ENCODE measurements at places on chromosomes 16 and 17.
A peak's percentile ranks its signal among the peaks of the same experiment; 100 is the strongest.

GRCh38 chr17:56815711-56816110 is 18.0 kb downstream of the C17orf67 start:
- DNase-seq, result no peak

DNA sequence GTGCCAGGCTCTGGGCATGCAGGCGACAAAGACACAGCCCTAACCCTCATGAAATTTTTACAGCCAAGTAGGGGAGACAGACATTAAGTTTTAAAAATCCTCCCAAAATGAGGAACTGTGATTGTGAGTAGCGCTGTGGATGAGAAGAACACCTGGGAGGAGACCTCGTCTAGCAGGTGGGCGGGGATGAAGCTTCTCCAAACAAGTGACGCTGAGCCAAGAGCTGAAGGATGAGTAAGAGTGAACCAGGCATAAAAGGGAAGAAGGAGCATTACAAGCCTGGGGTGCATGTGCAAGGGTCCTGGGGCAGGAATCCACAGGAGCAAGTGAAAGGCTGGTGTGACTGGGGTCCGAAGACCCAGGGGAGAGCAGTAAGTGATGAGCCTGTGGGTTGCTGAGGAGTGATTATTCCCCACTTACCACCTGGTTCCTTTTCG is 149.4 kb upstream of the HS3ST2 start:
- no peak for DNase-seq

- DNase-seq, result no peak
Measured at GRCh38 chr17:73156887-73157520, 7.8 kb upstream of the SSTR2 start.

DNA sequence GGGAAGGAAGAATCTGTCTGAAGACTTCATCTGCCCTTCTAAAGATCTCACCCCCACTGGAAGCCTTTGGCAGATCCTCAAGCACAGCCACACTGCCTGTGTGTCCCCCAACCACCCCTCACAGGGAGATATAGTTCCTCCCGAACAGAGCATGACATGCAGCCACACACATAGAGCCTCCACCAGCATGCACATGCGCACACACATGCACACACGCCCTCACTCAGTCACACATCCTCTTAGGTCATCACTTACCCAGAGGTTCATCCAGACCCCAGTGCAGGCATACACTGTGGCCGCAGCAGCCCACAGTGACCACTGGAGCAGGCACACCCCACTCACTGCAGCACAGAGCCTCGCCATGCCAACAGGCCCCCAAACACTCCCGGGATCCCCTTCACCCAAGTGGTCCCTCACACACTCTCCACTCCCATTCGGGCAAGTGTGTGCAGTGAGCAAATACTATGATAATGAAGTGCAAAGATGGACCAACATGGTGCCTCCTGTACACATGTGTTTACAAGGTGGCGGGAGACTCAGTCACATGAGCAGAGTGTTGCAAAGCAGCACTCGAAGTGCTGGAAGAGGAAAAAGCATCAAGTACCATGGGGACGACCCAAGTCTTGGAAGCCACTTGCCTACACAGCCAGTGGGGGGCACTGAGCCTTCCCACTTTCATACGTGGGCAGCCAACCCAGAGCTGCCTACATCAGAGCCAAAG is 17.0 kb upstream of the SP6 start:
- DNase-seq, result no peak

DNA sequence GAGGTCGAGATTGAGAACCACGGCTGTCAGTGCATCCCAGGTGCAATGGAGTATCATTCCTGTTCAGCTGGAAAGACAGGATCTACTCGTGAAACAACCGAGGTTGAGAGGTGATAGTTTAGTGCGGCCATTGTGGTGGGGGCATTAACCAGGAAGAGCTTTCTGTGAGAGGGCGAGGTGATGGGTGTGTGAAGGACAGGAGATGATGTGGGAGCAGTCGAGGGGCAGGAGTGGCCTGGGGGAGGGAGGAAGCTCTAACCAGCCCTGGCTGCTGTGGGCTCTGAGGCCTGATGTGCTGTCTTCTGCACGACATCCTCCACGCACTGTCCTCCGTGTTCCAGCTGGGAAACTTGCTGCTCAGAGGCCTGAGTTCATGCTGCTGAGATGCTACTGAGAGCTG is 22.0 kb downstream of the GOSR2 start:
- no peak for DNase-seq

DNA sequence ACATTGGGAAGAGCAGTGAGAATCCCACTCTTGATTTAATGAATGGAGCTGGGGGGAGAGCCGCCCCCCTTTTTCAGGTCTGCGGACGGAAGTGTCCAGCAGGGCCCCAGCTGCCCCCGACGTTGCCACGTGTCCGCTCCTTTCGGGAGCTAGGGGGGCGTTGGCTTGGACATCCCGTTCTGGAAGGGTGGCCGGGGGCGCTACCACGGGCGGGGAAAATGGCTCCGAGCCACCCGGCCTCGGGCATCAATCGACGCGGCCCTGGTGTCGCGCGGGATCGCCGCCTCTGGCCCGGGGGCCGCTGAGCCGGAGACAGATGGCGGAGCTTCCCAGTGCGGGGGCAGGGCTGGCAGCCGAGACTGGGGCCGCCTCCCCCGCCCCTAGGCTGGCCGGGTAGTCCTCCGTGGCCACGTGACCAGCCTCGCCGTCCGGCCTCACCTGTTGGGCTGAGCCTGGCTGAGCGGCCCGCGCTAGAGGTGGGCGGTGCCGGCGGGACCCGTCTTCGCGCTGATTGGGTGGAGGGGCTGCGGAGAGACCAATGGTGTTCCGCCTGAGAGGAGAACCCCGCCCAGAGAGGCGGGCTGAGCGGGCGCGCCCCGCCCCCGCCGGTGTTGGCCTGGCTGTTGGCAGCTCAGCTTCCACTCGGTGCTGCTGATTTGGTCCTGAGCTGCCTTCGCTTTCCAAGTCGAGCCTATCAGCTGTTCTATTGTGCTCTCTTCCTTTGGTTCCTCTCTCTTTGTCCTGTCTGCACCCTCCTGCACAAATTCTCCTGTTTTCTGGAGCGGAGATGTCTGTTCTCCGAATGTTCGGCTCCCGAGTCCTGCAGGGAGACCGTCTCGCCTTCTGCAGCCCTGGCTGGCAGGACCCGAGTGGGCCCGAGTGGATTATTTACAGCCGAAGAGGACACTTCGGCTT is 8.3 kb downstream of the HS3ST3B1 start:
- peak; percentile 91 for DNase-seq

DNA sequence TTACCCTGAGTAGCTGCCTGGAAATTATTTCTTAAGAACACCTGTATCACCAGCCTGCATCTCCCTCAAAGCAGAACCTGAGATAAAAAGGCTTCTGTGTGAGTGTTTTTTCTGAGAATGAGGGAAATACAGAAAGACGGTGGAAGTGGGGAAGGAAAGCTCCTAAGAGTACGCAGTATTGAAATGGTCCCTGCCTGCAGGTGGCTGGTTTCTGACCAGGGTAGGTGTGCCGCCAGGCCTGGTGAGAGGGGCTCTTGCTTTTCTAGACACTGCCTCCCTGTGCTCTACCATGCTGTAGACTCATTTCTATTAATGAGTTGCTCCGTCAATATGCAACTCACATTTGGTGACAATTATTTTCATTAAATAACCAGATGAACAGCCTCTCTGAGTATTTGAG is 201.7 kb downstream of the MAP2K4 start:
- no peak for DNase-seq

GRCh38 chr17:27322690-27323508 is 29.0 kb downstream of the WSB1 start:
- DNase-seq, result no peak

- DNase-seq, result no peak
Measured at GRCh38 chr16:1744338-1744840, 27.0 kb downstream of the NME3 start.
